ENCODE measurements at places on chromosomes 7 and 10.
A peak's percentile ranks its signal among the peaks of the same experiment; 100 is the strongest.

DNA sequence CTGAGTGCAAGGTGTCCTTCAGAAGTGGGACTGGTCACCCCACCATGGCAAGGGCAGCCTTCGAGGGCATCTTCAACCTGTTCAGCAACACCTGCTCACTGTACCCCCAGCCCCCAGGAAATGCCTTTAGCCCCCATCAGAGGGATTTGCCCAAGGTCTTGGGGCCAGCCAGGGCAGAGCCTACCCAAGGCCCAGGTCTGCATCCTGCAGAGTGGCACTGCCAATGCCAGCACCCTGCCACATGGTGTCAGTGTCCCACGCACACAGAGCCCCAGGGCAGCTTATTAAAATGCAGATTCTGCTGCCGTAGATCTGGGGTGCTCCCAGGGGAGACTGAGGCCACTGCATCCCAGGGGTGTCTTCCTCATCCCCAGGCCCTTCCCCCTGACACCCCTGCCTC, 106.2 kb upstream of the KCTD7 start:
- DNase-seq: peak; percentile 66

DNA sequence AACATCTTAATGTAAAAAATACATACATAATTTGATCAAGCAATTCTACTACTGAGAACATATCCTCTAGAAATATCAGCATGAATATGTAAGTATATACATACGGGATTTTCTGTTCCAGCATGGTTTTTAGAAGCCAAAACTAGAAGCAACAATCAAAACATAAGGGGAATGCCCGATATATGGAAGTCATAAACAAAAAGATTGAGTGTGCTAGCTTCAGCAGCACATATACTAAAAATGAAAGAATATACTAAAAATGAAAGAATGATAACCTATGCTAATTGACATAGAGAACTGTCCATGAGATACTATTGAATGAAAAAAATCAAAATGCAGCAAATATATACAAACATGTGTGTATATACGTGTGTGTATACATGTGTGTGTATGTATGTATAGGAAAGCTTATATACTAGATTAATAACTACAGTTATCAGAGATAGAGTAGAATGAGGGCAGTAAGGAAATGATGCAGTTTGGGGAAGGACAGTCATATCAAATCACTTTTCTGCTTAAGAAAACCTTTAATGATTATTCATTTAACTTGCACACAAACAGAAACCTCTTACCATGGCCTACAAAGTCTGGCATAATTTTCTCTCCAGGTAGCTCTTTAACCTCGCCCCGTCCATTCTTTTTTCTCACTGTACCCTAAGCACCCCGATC, 72.9 kb downstream of the NPY start:
- no peak for DNase-seq

- peak; percentile 62 for DNase-seq
Measured at GRCh38 chr7:877312-878232, 1.2 kb downstream of the GET4 start.

DNA sequence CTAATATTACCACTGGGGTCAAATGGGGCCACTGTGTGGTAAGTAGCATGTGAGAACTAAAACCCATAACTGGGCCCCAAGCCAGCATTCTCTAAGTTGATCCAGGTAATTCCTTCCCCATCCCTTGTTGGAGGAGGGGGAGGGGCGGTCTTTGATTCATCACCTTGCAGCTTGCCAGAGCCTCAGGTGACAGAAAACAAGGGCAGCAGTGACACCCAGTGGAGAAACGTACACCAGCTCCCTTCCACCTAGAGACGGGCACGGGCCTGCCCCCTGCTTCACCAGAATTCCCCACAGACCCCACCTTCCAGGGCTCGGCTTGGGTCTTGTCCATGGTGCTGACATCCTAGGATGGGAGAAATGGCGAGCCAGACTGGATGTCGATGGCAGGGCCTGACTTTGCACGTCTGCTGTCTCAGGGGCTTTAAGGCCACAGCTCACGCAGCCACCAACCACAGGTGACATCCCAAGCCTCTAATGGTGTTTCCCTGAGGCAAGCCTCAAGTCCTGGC, 102.0 kb downstream of the STRA8 start:
- peak; percentile 67 for DNase-seq

DNA sequence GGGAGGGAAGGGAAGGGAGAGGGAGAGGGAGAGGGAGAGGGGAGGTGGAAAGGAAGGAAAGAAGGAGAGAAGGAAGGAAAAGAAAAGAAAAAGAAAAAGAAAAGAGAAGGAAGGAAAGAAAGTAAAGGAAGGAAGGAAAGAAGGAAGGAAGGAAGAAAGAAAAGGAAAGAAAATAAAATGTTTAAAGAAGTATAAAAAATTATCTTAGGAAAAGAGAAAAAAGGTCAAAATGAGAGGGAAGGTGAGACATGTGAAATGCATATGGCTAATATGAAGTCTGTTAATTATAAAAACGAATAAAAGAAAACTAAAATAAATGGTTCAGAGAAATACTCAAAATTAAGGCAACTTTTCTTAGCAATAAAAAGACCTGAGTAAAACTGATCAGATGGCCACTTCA, 46.1 kb upstream of the ANLN start:
- DNase-seq: no peak

GRCh38 chr7:7271094-7271874, 88.9 kb downstream of the C1GALT1 start:
- no peak for DNase-seq

- DNase-seq: no peak
Measured at GRCh38 chr10:11625019-11625735, 13.7 kb upstream of the USP6NL start.

DNA sequence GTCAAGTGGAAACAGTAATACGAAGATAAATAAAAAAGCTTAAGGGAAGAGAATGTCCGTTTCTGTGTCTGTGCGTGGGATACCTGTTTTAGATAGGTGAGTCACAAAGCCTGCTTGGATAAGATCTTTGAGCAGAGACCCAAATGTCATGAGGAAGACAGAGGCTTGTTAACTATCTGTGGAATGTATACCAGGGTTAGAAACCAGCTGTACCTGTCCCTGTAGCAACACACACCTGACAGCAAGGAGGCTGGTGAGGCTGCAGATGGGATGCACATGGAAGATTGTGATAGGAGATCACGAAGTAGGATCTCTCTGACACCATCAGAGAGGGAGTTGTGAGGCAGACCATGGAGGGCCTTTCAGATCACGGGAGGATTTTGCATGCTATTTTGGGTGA, 105.3 kb downstream of the ARHGAP21 start:
- no peak for DNase-seq

Measured in hematopoietic multipotent progenitor cell treated with erythropoietin and hydrocortisone succinate and interleukin-3 and kit ligand, for 6 days (in vitro differentiated cells).